Stimulated activated CD8-positive, alpha-beta memory T cell treated with anti-CD3 and anti-CD28 coated beads, Interleukin-4, amount 100 ng/mL, for 1 hour (primary cell): ENCODE measurements at places on chromosomes 1 and 21.

DNA sequence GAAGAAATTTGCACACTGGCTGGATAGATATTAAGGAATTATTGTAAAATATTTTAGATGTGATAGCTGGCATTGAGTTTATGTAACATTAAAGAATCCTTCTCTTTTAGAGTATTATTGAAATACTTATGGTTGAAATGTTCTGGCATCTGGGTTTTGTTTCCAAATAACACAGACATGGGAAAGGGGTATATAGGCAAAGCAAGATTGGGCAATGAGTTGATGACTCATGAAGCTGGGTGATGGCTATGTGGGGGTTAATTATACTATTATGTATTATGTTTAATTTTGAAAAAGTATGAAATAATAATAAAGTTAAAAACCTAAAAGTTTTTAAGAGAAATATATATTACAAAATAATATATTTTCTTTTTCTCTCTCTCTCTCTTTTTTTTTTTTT lies 12.5 kb upstream of the PTPN14 start:
- DNase-seq, result no peak

GRCh38 chr1:245768596-245768995 lies 613.8 kb downstream of the KIF26B start:
- DNase-seq, result no peak

DNA sequence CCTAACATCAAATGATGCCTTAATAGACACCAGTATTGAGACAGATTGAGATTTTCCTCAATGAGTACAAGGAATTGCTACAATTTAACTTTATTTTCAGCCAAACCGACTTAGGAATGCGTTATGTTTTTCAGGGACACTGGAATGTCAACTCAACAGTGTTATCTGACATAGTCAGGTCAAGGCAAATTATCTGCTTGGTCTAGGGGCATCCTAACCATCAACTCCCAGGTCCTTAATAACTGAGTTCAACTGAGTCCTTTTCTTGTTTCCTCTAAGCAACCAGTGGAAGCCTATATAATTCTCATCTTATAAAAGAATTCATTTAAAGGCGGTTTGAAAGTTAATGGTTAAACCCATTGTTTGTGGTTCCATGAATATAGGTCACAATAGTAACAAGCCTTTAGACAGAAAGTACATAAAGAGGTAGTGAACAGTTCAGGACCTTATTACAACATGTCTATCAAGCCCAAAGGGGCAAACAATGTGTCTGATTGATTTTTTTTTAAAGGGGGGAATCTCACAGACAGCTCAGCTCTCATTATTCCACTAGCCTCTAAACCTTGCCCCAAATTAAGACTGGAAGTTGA lies 32.3 kb upstream of the NR5A2 start:
- DNase-seq, result no peak

- DNase-seq, result no peak
Measured at GRCh38 chr1:76125473-76126219, 51.1 kb downstream of the ST6GALNAC3 start.

DNA sequence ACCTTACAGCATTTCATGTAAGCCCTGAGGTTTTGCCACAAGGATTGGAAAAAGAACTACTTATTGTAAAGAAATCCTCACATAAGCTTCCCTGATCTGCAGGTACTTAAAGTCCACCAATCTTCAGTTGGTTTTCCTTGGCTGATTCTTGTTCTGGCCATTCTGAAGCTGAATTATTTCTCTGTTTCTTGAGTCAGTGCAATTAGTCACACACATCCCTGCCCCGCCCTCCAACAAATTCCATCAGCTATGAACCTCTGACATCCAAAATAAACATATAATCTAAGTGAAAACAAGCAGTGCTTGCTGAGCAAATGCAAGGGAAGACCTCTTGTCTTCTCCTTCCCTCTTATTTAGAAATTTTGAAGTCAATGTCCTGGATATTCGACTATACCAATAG lies 8.2 kb upstream of the FNDC7 start:
- DNase-seq, result no peak

DNA sequence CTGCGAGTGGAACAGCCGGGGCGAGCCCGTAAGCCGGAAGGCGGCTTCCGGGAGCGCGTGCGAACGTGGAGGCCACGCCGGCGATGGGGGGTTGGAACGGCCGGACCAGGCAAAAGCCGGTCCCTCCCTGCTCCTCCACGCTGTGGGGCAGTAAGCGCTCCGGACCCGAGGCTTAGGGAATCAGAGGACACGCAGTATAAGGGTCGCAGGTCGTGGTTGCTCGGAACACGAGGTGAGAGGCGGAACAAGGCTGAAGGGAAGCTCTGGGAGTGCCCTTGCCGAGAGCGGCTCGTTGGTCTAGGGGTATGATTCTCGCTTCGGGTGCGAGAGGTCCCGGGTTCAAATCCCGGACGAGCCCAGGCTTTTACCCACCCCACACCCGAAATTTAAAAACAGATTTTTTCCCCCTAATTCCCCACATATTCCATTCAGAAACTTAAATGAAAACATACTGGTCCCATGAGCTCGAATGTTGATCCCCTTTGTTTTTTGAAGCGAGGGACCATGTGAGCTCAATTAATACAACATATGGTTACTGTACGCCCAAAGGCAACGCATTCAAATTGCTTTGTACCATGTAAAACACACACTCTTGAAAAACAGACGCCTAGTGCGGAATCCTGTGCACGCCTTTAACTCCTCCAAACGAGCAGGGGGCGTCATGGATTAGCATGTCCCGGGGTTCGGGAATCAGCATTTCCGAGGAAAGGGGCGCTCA lies 7.2 kb upstream of the MPZL1 start:
- DNase-seq, result peak; percentile 81

- DNase-seq, result no peak
Measured at GRCh38 chr1:67921725-67922489, 88.6 kb upstream of the GNG12 start.

DNA sequence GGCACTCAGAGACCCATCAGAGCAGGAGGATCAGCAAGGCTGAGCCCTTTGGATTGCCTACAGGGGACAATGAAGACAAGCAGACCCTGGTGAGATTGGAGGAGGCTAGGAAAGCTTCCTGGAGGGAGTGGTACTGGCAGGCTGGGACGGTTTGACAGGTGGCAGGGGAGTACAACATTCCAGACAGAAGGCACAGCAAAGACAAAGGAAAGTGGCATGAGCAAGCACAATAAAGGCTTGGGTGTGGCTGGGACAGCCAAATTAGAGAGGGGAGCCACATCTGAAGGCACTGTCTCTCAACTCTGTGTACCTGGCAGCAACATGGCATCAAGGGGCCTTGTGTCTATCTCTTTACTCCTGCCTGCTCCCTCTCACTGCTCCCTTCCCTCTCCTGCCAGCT lies 38.2 kb downstream of the DMAP1 start:
- DNase-seq, result no peak
